ENCODE measurements at places on chromosomes 1 and 21.

GRCh38 chr1:115429884-115430283 is 91.8 kb upstream of the NGF start:
- DNase-seq = no peak

GRCh38 chr1:15246960-15247614 is at the start of gene FHAD1:
TSS of gene FHAD1 (plus strand) at chr1:15247223. CDS start at chr1:15251785, 4,562 bp downstream.
- peak; percentile 78 for DNase-seq

GRCh38 chr1:59732214-59732955 is 82.4 kb upstream of the HOOK1 start:
- DNase-seq = peak; percentile 70

DNA sequence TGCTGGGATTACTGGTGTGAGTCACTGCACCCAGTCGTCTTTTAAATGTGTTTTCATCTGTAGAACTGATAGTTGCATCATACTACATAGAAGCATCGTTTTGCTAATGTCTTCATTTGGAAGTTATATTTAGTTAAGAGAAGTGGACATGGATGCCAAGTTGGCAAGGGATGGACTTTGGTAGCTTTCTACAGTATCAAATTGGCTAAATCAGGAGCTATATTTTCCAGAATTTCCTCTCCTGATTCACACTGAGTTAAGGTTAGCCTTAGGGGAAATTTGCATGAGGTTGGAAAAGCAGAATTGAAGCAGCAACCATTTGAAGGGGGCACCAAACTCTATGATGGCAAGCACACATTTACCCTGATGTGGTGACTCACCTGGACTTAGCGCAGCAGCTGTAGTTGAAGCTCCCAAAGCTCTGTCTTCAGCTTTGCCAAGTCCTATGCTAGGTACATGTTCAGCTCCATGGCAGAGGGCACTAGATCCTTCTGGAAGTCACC is 43.9 kb downstream of the DUSP10 start:
- DNase-seq = no peak

- no peak for DNase-seq
Observed at GRCh38 chr1:198830412-198830811, 191.6 kb downstream of the PTPRC start.

DNA sequence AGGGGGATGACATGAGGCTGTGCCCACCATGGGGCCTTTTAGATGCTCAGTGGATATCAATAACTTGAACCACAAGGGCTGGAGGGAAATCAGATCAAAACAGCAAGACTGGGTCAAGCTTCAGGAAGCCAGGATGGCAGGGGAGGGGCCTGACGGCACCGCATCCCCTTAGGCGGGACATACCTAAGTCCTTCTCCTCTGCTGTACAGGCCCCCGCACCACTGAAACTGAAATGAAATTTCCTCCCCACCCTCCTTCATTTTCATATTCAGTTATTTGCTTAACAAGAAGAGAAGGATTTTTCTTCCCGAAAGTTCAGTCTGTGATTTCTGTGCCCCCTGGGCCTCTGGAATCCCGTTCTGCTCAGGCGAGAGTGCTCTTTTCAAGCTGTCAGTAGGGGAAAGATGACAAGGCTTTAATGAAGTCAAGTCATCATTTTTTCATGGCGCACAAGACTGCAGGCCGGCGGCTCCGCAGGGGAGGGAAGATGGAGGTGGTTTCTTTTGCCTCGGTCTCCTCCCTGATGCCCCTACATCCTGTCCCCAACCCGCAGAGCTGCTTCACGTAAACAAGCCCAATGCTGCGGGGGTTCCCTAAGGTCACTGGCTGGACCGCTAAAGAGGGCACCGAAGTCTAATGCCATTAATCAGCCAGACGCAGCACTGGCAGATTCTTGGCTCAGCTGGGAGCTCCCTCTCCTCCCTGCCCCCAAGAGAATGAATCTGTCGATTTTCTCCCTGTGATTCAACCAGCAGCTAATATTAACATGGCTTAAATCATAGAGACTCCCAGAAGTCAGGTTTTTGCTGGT is 264.8 kb downstream of the C1orf94 start:
- peak; percentile 29 for DNase-seq
